Endodermal cell (in vitro differentiated cells): ENCODE measurements at places on chromosomes 5 and 9. TPM values are rescaled to one million over a fixed set of nuclear protein-coding genes. Genes with fewer than 3 reads are reported as not detected.

Gene PTGS1
- 0.81 and 0.84 TPM in 2 replicates for total RNA-seq

DNA sequence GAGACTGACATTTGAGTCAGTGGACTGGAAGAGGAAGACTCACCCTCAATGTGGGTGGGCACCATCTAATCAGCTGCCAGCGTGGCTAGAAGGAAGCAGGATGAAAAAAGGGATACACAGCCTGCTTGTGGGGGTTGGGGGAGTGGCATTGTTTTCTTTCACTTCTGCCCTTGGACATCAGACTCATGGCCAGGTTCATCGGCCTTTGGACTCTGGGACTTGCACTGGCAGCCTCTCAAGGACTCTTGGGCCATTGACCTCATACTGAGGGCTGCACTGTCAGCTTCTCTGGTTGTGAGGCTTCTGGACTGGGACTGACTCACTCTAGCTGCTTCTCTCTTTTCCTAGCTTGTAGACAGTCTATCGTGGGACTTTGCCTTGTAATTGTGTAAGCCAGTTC, 374.9 kb downstream of the TLE1 start:
- DNase-seq = no peak

DNA sequence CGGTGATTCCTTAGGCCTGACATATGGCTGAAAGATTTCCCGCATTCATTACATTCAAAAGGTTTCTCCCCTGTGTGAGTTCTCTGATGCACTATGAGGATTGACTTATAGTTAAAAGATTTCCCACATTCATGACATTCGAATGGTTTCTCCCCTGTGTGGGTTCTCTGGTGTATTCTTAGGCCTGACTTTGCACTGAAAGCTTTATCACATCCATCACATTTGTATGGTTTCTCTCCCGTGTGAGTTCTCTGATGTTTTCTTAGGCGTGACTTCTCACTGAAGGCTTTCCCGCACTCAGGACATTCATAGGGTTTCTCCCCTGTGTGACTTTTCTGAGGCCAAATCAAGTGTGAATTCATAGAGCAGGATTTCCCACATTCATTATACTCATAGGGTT, 35.8 kb downstream of the ZNF782 start:
- DNase-seq = no peak

- no peak for DNase-seq
Observed at GRCh38 chr5:127440831-127441230, 76.6 kb upstream of the PRRC1 start.

Gene FGF18
- 0.57 and 0.61 TPM in 2 replicates for total RNA-seq

DNA sequence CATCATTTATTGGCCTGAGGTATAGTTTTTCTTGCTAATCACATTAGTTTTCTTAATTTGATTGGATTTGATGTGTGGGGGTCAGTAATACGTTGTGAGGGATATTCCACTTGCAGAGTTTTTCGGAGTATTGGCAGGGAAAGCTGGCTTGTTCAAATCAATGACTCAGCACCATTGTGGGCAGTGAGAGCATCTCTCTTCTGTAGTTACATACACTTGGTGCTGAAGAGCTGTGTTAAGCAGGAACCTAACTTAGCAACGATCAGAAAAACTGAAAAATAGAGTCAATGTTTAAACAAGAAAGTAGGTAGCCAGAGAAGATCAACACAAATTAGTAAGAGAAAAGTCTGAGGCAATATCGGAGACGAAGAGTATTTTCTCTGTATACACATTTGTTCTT, 344.6 kb upstream of the EDIL3 start:
- DNase-seq = no peak

DNA sequence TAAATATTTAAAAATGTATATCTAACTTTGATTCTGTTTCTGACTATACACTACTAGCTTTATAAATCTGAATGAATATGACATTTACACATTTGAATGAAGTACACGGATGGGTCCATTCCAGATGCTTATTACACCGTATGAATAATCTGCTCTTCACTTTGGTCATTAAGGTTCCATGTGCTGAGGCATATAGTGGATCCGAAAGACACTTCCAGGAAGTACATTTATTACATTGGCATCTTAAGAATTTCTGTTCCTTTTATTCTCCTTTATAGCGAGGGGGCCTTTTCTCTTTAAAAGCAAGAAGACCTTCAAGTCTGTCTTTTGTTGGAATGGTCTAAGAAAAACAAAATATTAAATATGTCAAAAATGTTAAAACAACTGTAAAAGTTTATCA, 147.6 kb downstream of the AUH start:
- DNase-seq = no peak

DNA sequence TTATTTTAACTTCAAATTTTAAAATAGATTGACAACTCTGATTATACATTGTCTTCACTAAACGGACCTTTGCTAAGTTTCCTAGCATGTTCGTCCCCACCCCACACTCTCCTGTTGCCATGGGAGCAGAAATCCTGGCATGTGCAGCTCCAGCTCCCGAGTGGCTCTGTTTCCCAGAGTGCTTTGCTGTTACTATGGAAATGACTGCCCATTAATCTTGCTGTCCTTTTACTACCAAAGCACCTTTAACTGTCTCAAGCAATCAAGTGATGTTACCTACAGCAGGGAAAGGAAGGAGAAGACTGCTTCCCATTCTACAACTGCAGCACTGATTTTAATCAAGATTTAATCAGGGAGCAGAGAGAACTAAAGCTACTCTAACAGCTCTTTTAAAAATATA, 212.0 kb upstream of the KIF2A start:
- DNase-seq = no peak

DNA sequence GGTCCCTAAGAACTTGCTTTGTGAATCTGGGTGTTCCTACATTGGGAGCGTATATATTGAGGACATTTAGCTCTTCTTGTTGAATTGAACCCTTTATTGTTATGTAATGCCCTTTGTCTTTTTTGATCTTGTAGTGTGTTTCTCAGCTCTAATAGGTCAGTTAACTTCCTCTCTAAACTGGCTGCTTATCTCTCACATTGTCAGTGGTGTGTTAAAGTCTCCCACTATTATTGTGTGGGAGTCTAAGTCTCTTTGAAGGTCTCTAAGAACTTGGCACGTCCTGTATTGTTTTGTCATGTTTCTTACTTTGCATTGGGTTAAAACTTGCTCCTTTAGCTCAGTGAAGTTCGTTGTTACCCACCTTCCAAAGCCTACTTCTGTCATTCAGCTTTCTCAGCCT, 36.2 kb downstream of the RIC1 start:
- no peak for DNase-seq

- peak; percentile 93 for DNase-seq
Observed at GRCh38 chr9:15135164-15135792, 171.7 kb downstream of the TTC39B start.

Gene VLDLR
- total RNA-seq = 36.0 and 38.7 TPM in 2 replicates

Gene GDA
- total RNA-seq = 1.2 to 2.5 TPM (median 1.7 TPM) in 3 replicates

- DNase-seq = no peak
Observed at GRCh38 chr5:68268101-68268851, 52.7 kb downstream of the PIK3R1 start.

- DNase-seq = no peak
Observed at GRCh38 chr5:132090107-132090506, 16.5 kb downstream of the CSF2 start.

DNA sequence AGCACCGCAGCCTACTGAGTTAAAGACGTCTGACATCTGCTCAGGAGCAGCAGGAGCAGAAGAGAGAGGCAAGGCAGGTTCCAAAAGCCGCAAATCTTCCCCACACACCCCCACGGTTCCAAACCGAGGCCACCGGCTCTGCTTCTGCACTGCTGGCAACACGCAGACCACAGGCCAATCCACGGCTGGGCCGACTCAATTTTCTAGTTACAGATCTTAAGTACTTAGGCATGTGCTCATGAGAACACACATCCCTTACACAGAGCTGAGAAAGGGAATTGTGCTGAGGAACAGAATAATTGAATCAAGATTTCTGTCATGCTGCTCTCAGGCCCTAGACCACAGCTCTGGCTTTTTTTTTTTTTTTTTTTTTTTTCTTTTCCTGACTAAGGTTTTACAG, 32.6 kb downstream of the PAX5 start:
- DNase-seq = peak; percentile 48

- no peak for DNase-seq
Observed at GRCh38 chr9:81047280-81047679, 642.1 kb downstream of the TLE1 start.

Gene PCDHGC4
- 2.6 to 3.0 TPM (median 2.6 TPM) in 3 replicates for total RNA-seq

DNA sequence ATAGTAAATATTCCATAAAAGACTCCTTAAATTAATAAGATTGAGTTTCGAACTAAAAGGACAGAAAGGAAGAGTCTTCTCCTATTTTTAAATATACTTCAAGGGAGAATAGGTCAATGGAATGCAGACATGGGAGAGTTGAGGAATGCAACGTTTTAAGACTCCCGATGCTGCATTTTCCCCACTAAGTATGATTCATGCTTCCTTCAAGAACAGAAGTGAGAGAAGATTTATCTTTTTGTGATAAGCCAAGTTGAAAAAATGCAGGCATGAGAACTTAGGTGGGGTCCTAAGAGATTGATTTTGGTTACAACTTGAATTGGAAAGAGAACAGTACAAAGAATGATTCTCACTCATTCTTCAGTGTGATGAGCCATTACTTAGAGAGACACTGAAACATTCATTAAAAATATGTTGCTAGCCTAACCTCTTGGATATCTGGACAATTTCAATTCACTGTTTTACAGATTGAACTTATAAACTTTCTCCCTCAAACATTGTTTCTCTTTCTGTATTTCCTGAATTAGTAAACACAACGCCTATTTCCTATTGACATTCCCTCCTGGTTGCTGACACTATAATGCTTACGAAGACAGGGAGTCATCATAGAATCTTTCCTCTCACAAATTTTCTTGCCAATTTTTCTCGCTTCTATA, 1666.1 kb upstream of the WWC1 start:
- DNase-seq = no peak

- no peak for DNase-seq
Observed at GRCh38 chr9:97406620-97407177, 5.2 kb upstream of the TDRD7 start.

DNA sequence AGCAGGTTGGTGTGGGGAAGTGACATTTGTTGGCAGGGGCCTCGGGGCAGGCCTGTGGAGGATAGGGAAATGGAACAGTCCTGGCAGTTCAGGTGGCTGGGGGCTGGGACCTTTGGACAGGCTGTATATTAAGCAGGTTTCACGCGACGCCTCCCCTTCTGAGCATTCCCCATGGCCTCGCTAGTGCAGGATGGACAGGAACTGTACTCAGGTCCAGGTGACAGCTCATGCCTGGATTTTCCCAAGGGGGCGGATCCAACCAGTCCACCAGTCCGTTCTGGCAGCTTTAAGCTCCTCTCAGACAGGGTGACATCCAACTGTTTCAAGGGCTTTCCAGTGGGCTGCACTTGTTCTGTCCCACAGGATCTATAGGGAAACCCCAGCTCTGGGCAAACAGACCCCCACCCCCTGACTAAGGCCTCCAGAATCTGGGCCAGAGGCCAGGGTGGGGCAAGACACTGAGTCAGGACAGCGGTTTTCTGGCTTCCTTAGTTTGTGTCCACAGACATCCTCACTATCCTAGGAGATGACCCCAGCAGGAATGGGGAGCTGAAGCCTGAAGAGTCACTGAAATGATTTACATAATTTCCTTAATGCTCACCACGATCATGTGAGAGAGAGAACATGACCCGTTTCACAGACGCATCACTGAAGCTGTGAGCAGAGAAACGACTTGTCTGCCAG, 20.9 kb downstream of the CSF2 start:
- DNase-seq = no peak
